Stimulated activated CD4-positive, alpha-beta T cell treated with anti-CD3 and anti-CD28 coated beads, Interleukin-12 subunit alpha, Interleukin-12 subunit beta, amount 100 ng/mL, for 4 hours (primary cell): ENCODE measurements at places on chromosomes 2 and 18.

- DNase-seq, result no peak
Measured at GRCh38 chr2:68889500-68889899, 18.3 kb upstream of the BMP10 start.

- DNase-seq, result no peak
Measured at GRCh38 chr2:46184794-46185583, 112.2 kb upstream of the EPAS1 start.

- no peak for DNase-seq
Measured at GRCh38 chr2:156385242-156385641, 50.9 kb upstream of the GPD2 start.

DNA sequence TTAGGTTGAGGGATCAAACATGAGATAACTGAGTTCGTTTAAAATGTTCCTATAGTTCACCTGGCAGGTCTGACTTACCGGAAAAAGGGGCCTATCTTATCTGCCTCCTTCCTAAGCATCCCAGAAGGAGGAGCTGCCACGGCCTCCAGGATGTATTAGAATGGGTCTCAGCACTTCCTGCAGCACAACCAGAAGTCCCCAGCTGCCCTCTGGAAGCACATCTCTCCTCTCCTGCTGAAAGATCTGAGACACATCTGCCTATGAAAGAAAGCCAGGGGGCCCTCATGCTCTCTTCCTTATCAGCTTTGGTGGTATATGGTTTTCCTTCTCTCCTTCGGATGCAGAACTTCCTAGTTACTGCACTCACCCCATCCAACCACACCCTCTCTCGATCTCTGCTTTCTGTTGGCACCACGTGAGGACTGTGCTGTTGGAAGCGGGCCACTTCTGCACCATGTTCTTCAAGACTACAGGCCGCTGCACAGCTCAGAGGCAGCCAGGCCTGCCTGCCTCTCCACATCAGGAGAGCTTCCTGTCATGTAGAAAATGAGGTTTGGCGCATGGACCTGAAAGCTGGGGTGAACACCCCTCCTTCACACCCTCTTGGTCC is 6.5 kb downstream of the IGFBP5 start:
- DNase-seq, result no peak

DNA sequence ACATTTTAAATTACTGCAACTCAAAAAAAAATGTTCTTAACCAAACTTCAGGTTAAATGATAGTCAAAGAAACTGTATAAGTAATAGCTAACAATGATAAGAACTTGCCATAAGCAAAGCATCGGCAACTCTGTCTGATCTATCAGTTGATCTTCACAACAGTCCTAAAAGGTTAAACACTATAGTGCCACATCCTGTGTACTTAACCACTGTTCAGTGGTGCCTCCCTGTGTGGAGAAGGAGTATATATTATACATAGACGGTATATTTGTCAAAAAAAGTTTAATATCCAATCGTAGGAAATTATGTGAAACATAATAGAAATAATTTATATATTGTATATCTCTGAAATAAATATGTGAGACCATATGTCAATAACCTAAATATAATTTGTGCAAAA is 13.0 kb downstream of the DTNA start:
- no peak for DNase-seq

DNA sequence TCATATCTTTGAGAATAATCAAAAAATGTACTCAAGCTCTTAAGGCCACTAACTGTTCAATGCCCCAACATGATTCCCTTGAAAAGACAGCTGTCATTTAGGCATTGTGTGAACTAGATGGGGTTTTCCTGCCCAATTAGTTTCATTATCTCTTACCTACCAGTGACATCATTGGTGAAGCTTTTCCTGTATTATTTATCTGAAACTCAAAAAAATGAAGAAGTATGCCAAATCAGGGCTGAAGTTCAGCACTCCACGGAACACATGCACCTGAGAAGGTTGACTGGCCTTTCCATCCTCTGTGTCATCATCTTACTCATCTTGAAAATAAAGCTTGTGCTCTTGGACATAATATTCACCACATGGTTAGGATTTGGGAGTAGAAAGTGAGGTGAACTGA is 126.4 kb downstream of the TXNL1 start:
- no peak for DNase-seq

DNA sequence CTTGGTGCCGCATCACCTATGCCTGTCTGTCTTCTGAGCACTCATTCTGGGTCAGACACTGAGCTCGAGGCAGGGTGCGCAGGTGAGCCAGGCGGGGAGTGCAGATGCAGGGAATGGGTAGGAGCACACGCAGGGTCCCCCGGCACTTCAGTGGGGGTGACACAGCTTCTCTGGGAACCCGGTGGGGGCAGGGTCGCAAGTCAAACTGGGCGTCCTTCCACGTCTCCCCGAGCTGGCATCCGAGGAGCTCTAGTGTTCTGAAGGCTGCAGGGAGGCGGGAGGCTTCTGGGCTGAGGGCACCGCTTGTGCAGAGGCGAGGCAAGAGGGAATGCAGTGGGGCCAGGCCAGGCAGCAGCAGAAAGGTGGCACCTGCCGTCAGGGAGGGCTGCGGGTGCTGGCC is 86.0 kb downstream of the DGKD start:
- DNase-seq, result no peak

DNA sequence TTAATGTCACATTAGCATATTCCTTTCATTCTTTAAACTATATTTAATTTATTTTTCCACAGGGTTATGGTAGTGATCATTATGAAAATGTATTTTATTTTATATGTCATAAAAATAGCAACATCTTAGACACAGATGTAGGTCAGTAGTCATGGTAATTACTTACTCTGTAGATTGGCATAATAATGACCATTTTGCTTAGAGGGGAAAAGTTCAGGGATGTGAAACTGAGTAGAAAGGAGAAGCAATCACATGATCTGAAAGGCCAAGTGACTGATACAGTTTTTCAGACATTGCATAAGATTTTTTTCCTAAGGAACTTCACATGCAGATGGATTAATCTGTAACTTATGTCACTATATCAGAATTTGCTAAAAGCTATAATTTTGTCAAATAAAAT is 286.9 kb downstream of the CTNNA2 start:
- DNase-seq, result no peak

GRCh38 chr2:126686841-126687485 is 31.0 kb downstream of the GYPC start:
- DNase-seq, result no peak

DNA sequence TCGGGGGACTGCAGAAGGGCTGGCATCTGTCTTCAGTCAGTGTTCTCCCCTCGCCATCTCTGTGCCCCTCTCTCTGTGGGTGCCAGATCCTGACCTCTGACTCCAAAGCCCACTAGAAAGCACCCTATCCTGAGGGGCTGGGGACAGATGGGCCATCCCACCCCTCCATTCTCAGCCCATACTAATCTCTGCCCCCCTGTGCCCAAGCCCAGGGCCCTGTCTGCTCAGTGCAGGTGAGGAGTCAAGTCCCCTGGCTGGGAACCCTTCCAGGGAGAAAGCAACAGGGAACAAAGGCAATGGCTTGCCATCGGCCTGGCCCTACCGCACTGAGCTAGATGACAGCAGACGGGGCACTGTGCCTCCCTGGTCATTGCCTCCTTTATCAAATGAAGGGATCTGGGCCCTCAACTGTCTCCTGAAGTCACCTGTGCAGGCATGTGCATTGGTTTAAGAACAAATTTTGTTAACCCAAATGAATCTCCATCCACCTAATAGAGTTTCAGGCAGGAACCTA is 42.7 kb upstream of the ID2 start:
- DNase-seq, result no peak

DNA sequence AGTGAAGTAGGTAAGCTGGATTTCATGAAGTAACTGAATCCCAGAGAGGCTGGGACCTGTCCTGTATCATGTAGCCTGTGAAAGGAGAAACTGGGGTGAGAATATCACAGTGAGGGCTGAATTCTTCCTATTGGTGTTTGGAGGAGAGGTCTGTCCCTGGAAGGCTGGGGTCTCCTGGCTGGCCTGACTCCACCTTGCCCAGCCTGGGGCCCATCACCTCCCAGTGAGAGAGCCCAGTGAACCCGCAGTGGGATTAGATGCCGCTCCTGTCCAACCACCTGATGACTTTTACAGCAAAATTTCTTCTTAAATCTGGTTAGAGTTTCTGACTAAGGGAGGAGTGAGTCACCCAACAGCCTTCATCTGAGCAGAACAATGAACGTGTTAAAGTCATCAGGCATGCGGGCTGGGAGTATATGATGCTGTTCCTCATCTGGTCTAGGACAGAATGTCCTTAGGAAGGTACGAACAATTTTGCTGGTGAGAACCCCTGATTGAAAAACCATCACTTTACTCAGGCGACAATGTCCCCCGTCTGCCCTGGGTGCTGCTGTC is 152.9 kb downstream of the LPIN1 start:
- no peak for DNase-seq

DNA sequence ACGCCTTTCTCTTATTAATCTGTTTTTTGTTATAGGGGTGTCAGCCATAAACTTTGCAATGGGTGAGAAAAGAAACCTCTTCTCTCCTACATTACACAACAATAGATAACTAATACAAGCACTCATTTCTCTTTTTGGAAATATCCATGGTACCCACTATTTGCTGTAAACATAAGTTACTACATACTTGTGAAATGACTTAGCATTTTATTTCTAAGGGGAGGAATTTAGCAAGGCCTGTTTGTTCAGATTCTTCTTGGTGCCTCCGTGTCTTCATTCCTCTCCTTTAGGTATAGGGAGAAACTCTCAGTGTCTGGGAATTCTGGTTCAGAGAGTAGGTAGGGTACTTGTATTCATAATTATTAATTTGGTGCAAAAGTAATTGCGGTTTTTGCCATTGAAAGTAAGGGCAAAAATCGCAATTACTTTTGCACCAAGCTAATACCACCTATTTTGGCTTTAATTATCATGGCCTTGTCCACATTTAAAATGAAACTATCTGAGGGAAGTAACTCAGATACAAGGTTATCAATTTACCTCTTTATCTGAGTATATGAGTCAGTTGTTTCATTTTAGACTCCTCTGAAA is 134.8 kb downstream of the MREG start:
- no peak for DNase-seq

DNA sequence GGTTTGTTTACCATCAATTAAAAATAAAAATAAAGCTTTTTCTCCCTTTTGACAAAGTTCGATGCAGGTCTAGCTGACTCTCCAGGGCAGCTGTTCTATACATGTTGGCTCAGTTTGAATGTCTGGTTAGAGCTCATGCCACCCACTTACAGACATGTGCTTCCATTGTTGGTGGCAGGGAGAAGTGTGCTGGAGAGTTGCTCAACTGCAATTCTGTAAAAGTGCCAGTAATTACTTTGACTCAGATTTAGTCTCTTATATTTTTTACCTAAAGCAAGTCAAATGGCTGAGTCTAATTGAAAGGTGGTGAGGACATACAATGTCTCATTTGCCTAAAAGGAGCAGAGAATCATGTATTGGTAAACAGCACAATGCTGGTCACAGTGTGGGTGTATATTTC is 609.1 kb upstream of the SYT4 start:
- no peak for DNase-seq

- no peak for DNase-seq
Measured at GRCh38 chr2:65539633-65540032, 107.2 kb upstream of the SPRED2 start.

- no peak for DNase-seq
Measured at GRCh38 chr2:68709421-68709911, 25.1 kb upstream of the ARHGAP25 start.

- no peak for DNase-seq
Measured at GRCh38 chr18:64240316-64240715, 91.4 kb upstream of the LINC00305 start.

GRCh38 chr18:11387880-11388279 is 221.5 kb upstream of the SLC35G4 start:
- no peak for DNase-seq

DNA sequence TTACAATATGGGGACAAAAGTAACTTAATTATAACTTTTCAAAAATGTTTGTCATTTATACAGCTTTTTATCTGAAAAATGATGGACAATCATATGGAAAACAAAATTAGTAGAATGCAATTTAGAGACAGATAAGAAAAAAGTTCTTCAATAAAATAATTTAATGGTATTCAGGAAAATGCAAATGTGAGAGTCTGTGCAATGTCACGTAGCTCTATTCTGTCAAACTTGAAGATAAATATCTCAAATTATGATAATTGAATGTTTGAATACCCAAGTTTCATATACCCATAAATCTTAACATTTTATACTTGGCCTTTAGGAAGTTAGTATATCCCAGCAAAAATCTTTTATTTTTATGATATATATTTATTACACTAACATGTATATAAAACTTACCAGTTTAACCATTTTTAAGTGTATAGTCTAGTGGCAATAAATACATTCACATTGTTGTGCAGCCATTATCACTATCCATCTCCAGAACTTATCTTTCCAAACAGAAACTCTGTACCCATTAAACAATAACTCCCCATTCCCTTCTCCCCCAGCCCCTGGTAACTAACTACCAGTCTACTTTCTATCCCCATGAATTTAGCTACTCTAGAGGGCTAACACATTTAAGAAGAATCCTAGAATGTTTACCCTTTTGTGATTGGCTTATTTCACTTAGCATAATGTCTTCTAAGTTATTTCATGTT is 311.5 kb downstream of the SOCS6 start:
- no peak for DNase-seq

- no peak for DNase-seq
Measured at GRCh38 chr2:71498261-71498701, 44.9 kb downstream of the DYSF start.
